ENCODE measurements at places on chromosomes 1 and 21.

- no peak for DNase-seq
Measured at GRCh38 chr1:217403026-217403720, 227.7 kb downstream of the GPATCH2 start.

DNA sequence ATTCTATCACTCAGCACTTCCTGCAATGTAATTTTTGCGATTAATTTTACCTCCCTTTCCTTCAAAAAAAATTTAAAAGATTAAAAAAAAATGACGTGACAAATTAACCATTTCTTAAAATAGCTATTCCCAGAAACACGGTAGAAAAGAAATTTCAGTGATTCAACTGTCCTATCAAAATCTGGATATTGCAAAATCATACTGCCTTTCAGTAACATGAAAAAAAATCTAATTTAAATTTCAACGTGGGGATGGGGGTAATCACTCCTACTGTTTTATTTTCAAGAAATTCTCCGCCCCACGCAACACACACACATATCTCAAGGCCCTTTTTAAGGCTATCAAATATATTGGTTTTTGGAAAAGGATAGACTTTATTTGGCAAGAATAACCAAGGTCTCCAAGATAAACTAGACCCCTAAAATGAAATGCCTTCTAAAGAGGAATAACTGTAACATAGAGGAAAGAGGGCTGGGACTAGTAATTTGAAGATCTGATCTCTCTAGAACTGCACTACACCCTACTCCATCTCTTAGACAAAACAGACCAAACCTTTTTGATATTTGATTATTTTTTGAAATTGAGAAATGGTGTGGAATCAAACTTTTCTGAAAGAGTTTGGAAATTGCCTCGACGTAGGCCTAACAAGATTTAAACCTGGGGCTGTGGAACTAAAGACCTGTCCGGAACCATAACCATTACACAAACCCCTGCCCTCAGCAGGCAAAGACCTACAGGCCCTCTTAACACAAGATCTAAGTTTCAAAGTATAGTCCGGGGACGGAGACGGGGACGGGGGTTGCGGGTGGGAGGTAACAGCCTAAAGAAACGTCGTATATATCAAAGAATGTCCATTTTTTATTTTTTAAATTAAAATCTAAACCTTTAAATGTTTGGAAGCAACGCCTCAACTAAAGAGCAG, 941 bp downstream of the ARNT start:
- DNase-seq, result no peak

- DNase-seq, result no peak
Measured at GRCh38 chr1:17683598-17683997, 71.5 kb upstream of the ACTL8 start.

GRCh38 chr1:206098242-206098919, 18.8 kb downstream of the AVPR1B start:
- DNase-seq, result no peak

DNA sequence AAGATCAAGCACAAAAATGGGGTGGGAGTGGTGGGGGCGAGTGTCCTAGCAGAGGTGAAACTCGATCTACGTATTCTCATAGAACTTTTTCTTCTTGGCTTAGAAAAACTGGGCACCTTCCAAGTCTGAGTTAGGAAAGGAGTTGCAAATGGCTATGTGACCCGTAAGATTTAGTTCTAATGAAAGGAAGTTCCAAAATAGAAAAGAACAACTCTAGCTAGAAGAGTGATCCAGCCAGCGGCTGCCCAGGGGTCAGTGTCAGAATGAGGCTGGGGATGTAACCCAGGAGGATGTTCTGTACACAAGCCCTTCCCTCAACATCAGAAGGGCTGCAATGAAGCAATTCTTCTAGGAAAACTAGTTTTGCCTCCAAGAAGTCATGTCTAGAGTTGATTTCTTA, 5.2 kb downstream of the MTARC1 start:
- peak; percentile 6 for DNase-seq

- no peak for DNase-seq
Measured at GRCh38 chr1:10082785-10083479, 50.2 kb downstream of the UBE4B start.

DNA sequence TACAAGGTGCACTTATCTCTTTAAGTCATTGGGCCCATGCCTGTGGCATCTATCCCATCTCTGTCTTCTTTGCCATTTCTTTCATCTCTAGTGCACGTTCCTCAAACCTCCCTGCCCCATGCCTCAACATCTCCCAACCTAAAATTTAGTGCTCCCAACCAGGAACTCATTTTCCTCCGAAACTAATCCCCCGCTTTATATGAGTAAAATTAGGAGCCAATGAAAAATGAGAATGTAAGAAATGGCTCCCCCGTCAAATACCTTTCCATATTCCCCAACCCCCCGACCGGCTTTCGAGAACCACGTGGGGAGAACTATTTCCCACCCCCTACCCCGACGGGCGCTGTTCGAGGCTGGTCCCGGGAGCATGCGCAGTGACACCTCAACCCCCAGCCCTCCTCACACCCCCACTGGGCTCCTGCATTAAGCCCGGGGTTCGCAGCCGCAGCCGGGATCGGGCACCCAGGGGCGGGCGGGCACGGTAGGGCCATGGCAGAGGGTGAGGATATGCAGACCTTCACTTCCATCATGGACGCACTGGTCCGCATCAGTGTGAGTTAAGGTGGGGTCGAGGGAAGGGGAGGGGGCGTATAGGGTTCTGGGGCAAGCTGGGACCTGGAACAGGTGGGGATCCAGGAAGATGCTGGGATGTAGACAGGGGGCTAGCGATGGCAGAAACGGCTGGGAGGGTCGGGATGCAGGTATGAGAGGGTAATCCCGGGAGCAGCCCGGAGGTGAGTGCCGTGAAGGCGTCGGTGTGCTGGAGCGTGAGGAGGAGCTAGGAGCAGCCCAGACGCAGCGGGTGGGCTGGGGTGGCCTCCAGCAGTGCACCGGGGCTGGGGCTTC, at the start of gene TRIM46:
TSS of gene TRIM46 (plus strand) at position 372 of the 846 bp plus-strand sequence. CDS start at position 490, 118 bp downstream.
- peak; percentile 83 for DNase-seq

- DNase-seq, result peak; percentile 53
Measured at GRCh38 chr21:35697321-35697808, 363.0 kb downstream of the SETD4 start.

GRCh38 chr1:150141452-150141851, 8.3 kb upstream of the PLEKHO1 start:
- DNase-seq, result no peak

DNA sequence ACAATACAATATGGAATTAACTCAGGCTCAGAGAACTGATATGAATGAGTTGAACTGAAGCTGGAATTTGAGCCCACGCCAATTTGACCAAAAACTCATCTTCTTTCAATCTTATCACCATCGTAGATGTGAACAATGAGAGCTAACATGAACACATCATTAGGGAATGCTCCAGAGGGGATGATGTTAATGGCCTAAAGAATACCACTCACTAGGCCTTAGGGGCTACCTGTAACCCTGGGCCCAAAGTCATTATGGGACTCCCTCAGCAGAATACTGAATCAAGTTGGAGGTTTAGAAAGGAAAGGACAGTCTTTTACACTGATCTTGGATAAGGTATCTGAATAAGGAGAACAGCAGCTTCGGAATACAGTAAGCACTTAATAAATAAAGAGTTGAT, 73.6 kb downstream of the C1orf94 start:
- no peak for DNase-seq

DNA sequence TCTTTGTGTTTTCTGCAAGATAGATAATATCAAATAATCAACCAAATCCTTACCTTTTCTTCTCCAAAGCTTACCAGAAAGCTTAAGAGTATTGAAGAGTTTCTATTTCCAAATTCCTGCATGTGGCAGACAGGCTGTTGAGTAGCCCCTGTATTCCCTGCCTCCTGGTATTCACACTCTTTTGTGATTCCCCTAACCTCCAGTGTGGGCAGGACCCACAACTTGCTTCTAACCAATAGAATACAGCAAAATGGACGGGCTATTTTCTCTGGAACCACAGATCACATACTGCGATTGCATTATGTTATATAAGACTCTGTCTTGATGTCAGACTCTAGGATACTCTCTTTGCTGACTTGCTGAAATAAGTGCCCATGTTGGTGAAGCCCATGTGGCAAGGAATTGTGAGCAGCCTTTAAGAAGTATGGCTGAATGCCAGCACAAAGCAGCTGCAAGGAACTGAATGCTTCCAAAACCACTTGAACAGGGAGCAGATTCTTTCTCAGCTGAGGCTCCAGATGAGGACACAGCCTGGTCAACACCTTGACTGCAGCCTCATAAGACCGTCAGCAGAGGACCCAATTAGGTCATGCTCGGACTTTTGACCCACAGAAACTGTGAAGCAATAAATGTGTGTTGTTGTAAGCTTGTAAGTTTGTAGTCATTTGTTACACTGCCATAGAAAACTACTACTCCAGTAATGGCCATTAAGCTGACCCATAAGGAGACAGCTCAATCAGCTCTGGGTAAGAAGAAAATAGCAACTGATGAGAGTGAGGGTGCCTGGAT, 47.9 kb upstream of the PLXNA2 start:
- no peak for DNase-seq

GRCh38 chr1:31618916-31619846, 1.7 kb downstream of the HCRTR1 start:
- DNase-seq, result no peak

DNA sequence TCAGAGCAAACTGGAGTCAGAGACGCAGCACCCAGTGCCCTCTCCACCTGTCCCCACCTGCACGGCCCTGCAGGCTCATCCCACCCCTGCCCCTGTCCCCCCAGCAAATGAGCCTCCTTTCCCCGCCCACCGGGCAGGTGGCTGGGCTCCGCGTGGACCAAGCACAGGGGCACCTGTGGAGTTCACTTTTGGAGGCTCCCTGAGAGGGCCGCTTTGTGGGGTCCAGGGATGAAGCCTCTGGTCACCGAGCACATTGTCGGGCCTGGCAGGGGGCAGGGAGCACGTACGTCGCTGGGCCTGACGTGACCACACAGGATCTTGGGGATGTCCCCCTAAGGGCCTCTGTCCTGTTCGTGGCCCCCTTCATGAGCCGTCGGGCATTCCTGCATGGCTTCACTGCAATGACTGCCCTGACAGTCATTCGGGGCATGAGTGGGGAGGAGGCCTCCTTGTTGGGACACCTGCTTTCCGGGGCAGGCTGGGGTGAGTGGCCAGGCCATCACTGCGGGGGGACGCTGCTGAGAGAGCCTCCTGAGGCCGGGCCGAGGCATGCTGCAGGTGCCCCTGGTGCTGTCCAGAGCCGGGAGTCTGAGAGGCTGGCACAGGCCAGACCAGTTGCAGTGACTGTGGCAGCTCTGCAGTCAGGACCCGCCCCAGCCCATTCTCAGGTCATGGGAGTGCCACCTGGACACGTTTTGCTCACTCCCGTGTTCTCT, 19.7 kb downstream of the SLX9 start:
- no peak for DNase-seq

DNA sequence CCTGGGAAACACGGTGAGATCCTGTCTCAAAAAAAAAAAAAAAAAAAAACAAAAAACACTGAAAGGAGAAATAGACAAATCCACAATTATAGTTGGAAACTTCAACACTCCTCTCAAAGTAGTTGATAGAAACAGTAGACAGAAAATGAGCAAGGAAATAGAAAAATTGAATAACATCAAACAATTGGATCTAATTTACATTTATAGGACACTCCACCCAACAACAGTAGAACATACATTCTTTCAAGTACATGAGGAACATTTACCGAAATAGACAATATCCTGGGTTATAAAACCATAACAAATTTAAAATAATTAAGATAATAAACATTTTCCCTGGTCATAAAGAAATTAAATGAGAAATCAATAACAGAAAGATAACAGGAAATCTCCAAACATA, 14.9 kb upstream of the ZMYM1 start:
- no peak for DNase-seq

DNA sequence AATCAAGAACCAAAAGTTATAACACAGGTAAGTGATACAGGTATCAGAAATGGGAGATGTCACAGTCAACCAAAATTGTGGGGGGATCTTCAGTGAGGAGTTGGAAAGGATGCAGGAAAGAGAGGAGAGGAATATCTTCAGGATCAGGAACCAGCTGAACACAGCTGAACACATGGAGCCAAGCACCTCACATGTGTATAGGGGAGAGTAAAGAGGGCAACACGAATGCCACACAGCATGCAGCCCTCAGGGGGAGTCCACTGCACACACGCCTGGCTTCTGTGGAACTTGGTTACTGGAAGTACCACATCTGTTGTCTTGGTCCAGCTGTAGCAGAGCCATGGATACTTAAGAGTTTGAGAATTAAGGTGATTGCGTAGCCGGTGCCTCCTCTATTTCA, 218.8 kb downstream of the RGS7 start:
- DNase-seq, result no peak

GRCh38 chr1:173447224-173447623, 29.9 kb upstream of the PRDX6 start:
- no peak for DNase-seq

GRCh38 chr1:108557296-108557695, 2.6 kb upstream of the EEIG2 start:
- no peak for DNase-seq

Data from putamen (tissue), 1 donor.